Activated CD4-positive, alpha-beta T cell treated with anti-CD3 and anti-CD28 coated beads for 24 hours (primary cell): ENCODE measurements at places on chromosomes 7 and 10.
A peak's percentile ranks its signal among the peaks of the same experiment; 100 is the strongest.

GRCh38 chr10:116800286-116800929, 48.9 kb upstream of the ENO4 start:
- no peak for DNase-seq

GRCh38 chr7:49127359-49127913, 203.1 kb downstream of the CDC14C start:
- no peak for DNase-seq

GRCh38 chr7:123204206-123204835, 4.6 kb upstream of the SLC13A1 start:
- DNase-seq, result no peak

- DNase-seq, result no peak
These were observed 216.3 kb downstream of the LRMDA start for GRCh38 chr10:75647675-75648074.

- DNase-seq, result no peak
These were observed 96.6 kb upstream of the LRRN3 start for GRCh38 chr7:110994028-110994967.

DNA sequence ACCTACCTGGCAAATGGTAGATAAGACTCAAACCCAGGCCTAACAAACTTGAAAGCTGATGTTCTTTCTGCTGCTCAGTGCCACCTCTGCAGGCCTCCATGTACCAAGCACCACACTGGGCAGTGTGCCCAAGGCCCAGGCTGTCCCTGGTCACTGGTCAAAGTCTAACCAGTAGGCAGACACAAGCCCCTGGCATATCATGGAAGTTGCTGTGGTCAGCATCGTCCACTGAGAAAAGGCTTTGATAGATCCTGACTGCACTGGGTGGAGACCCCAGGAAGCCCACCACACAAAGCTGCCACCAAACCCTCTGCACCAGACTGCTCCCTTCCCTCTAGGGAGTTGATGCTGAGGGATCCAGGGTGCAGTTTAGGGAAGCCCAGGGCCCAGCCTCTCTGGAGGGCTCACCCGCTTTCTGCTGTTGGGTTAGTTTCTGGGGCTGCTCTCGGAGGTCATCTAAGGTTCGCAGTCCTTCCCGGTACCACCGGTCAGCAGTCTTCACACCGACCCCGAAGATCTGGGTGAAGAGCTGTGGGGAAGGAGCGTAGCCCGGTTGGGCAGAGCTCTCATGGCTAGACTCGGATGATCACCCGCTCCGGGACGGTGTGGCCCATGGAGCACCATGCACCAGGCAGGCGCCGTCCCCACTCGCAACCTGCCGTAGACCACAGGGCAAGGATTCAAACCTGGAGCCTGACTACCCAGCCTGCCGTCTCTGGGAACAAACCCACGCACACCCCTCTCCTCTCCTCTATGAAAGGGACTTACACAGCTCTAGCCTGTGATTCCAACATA, 6.0 kb downstream of the POLM start:
- no peak for DNase-seq

DNA sequence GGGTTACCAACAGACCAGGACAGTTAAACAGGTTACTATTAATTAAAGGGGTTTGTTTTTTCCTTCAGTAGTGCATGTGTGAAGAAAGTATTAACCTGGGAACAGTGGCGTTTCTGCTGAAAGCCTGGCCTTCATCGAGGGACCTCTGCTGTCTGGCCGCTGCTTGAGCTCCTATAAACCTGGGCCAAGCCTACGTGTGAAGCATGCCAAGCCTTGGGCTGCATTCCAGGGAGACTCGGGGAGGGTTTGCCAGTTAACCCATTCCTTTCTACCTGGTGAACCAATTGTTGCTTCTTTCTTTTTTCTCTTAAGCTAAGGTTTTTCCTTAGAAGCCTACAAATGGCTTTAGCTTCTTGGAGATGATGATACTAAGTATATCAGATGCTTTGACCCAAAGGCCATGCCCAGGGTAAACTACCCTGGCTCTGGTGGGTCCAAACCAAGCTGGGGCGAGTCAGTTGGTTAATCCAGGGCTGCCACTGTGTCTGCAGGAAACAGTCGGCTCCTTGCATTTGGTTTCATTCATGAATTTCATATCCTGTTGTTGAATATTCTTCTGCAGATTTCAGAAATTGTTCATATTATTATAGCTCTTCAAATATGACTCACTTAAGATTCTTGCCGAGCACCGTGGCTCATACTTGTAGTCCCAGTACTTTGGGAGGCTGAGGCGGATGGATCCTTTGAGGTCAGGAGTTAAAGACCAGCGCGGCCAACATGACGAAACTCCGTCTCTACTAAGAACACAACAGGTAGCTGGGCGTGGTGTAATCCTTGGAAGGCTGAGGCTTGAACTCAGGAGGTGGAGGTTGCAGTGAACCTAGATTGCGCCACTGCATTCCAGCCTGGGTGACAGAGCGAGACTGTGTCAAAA, 23.8 kb downstream of the PFKP start:
- no peak for DNase-seq

- no peak for DNase-seq
These were observed 121.7 kb downstream of the GLRX3 start for GRCh38 chr10:130257897-130258296.

DNA sequence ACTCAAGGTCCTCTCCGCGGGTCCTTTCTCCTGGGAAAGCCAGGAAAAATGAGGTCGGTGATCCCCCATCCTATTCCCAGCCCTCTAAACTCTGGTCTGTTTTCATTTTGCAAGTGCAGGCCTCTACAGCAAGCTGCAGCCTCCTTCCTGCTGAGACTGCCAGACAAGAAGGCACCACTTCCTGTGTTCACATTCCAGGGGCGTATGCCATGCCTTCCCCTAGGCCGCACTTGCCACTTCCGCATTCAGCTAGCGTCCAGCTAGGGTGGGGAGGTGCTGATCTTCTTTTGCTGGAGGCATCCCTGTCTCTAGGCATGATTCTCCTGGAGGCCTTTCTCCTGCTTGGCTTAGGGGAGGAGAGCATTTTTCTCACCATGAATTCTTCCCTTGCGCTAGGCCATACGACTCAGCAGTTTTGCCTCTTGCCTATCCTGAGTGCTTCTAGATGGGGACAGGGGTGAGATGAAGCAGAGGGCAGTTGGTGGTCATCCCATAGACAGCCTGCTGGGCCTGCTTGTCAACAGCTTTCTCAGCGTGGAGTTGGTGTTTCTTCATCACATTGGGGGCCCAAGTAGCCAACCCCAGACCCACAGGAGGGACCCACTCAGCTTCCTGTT, 328.9 kb downstream of the RPS24 start:
- no peak for DNase-seq

DNA sequence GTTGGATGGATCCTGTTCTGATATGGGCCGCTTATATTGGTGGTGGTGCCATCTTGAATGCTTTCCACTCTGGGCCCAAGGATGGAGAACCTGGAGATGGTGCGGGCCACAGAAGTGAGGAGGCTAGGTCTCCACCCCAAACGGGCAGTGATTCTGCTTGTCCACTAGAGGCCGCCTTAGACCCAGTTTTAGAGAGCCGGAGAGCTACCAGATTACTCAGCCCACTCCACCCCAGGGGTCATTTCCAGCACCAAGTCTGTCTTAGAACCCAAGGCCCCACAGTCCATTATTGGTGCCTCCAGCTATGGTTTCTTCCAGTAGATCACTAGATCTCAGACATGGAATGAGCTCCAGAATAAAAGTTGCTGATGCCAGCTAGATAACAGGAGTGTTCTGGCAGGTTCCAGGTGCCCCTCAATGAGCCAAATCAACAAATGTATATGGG, 11.8 kb upstream of the CAMK2G start:
- DNase-seq, result peak; percentile 45

GRCh38 chr7:41508755-41509154, 194.1 kb downstream of the INHBA start:
- no peak for DNase-seq

- no peak for DNase-seq
These were observed 311.1 kb downstream of the INHBA start for GRCh38 chr7:41391818-41392217.

DNA sequence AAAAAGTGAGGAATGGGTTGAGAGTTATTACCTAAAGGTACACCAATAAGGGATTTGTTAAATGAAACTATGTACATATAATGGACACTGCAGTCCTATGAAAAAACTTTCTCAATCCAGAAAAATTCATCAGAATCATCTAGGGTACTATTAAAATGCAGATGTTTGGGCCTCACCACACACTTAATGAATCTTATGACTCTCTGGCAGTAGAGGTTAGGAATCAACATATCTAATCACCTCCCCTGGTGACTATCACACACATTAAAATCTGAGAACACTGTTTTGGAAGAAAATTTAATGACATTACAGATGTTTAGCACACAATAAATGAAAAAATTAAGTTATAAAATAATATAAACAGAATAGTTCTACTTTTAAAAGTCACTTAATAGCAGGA, 32.1 kb downstream of the BAZ1B start:
- no peak for DNase-seq

DNA sequence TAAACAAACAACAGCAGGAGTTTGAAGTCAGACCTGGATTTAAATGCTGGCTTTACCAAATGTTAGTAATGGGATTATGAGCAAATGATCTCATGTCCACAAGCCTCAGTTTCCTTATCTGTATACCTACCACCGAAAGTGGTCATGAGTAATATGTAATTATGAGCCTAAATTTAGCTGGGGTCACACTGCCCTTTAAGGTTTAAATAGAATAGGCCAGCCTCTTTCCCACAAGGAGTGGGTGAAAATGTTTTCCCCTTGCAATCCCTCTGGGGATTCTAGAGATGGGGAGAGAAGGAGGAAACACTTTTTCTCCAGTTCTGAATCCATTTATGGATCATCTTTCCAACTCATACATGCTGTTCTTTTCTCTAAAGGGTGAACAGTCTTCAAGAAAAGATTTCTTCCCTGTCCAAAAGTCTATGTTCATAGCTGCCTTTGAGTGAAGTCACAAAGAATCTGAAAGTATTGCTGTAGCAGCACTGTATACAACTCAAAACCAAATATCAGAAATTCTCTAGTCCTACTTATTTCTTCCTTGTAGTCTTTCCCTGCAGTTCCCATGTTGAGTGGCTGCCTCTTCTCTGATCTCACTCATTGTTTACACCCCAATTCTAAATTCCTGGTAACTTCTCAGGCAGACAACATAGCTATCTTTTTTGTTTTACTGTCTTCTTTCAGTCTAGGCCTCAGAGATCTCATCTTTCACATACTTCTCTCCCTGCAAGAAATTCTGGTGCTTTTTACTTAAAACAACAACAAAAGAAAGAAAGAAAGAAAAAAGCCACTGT, 7.4 kb upstream of the TSPAN12 start:
- DNase-seq, result no peak

GRCh38 chr7:135687466-135687865, 25.2 kb downstream of the STMP1 start:
- DNase-seq, result no peak

DNA sequence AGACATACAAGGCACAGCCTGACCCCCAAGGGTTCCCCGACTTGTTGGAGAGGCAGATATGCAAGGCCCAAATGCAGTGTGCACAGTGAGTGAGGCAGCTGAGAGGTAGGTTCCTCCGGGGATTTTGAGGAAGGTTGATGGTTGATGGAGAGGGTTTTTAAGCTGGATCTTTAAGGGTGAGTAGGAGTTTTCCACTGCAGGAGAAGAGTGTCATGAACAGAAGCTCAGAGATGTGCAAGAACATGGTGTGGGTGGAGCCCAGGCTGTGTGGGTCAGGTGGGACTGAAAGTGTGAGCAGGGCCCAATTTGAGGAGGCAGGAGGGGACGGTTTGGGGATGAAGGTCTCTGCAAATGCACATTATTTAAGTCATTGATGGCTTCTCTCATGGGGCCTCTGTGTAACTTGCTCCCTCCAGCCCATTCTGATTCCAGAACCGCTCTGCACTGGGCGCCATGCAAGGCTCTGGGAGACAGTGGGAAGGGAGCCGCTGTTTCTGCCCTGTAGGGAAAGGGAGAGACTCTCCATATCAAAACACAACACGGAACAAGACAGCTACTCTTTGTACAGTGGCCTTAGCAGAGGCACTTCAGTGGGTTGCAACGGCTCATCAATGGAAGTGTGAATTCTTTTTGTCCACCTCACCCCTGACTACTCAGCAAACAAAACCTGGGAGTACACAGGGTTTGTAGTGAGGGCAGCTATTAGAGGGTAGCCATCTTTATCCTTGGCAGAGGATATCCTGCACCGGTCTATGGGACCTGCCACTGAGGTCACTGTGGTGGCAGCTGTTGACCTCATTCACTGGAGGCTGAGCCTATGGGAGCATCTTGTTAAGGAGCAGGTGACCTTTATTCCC, 29.7 kb downstream of the RAMP3 start:
- no peak for DNase-seq

- DNase-seq, result no peak
These were observed 202.7 kb downstream of the FAM107B start for GRCh38 chr10:14571866-14572507.

- no peak for DNase-seq
These were observed 200.0 kb upstream of the MKI67 start for GRCh38 chr10:128326251-128326650.

- no peak for DNase-seq
These were observed 4.3 kb downstream of the TTYH3 start for GRCh38 chr7:2635810-2636701.

DNA sequence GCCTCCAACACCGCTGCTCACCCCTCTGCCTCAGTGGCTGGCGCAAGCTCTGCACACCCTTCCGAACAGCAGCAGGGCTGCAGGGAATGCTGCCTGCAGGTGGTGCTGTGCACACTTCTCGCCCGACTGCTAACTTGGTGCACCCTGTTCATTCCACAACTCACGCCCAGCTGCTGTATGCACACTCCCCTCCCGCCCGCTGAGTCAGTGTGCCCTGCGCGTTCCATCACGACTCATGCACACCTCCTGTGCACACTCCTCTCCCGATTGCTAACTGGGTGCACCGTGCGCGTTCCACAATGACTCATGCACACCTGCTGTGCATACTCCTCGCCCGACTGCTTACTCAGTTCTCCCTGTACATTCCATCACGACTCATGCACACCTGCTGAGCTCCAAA, 21.5 kb downstream of the ADARB2 start:
- DNase-seq, result no peak

- DNase-seq, result no peak
These were observed 76.1 kb upstream of the DUSP5 start for GRCh38 chr10:110421512-110422138.

DNA sequence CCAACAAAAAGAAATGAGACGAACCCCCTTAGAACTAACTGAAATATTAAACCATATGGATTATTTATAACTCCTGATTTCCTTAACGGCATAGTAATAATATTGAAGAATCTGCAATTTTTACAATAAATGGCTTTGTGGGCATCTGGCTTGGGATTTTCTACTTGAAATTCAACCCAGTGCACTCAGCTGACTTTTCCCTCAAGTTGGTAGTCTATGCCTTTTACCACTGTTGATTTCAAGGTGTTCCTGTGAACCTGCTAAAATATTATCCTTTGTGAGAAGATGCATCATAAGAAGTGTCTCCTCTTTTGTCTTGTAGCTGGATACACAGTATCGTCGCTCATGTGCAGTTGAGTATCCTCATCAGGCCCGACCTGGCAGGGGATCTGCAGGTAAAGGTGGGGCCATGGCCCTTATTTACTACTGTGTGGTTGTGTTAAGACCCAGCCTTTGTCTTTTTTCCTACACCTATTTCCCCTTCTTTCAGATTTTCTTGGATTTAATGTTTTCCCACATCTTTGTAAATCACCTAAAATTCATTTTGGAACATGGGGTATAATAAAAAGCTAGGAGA, 8.0 kb downstream of the DNAJC9 start:
- no peak for DNase-seq
